ENCODE measurements at places on chromosomes 12 and 14.
A peak's percentile ranks its signal among the peaks of the same experiment; 100 is the strongest.

GRCh38 chr12:65204886-65205525, 35.6 kb downstream of the LEMD3 start:
- DNase-seq = no peak

DNA sequence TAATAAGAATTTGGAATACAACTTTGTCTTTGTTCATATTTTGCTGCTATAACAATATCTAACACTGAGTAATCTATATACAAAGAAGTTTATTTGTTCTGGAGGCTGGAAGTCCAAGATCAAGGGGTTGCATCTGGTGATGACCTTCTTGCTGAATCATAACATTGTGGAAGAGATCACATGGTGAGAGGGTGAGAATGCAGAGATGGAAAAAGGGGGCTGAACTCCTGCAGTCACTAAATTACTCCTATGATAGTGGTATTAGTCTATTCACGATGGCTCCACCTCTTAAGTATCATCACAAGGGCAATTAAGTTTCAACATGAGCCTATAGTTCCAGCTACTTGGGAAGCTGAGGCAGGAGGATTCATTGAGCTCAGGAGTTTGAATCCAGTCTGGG, 4.5 kb upstream of the AKAP6 start:
- DNase-seq = no peak

GRCh38 chr14:70906793-70907175, 475 bp upstream of the PCNX1 start:
- no peak for DNase-seq

GRCh38 chr14:68386446-68386845, 406.4 kb downstream of the ZFP36L1 start:
- no peak for DNase-seq

DNA sequence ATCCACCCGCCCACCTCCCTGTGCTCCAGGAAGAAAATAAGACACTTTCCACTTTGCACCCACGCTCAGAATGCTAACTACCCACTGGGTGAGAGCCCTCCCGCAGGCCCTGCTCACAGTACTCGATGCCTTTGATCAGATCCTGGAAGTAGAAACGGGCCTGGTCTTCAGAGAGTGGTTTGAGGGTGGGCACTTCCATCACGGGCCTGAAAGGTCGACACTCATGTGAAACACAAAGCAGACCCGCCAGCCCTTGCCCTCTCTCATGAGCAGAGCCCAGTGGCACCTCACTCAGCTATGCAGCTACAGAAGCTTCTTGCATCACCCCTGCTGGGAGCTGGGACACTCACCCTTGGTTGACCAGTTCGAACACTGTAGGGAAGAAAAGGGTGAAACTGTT, 41.1 kb downstream of the CAMKK2 start:
- no peak for DNase-seq

DNA sequence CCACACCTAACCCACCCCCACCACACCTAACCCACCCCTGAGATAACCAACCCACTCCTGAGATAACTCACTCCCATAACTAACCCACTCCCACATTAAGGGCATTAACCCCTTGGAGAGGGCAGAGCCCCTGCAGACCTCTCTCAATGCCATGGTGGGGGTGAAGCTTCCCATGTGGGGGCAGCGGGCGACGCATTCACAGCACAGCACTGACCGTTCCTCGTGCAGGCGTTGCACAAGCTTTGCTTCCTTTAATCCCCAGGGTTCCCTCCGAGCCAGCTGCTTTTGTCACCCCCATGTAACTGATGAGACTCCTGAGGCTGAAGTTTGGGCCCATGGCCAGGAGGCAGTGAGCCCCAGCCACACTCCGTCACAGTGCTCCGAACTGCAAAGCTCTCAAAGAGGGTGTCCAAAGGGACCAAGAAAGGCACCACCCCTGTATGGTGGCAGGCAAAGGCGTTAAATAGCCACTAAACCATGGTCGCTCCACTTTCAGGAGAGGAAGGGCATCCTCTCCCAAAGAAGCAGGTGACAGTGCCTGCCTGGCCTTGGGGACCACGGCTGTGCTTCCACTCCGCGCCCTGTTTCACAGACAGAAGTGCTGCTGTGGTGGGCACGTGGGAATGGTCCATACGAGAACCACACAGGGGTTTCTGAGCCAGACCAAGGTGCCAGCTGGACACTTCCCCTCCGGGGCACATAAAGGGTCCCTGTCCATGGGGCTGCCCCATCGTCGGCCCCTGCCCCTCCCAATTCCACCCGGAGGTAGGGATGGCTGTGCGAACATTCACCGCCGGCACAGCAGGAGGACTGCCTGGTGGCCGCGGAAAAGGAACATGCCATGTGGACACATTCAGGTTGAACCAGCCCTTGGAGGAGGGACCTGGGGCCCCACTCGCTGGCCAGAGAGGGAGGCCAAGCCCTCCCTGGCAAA, 28.3 kb downstream of the GALNT9 start:
- no peak for DNase-seq

DNA sequence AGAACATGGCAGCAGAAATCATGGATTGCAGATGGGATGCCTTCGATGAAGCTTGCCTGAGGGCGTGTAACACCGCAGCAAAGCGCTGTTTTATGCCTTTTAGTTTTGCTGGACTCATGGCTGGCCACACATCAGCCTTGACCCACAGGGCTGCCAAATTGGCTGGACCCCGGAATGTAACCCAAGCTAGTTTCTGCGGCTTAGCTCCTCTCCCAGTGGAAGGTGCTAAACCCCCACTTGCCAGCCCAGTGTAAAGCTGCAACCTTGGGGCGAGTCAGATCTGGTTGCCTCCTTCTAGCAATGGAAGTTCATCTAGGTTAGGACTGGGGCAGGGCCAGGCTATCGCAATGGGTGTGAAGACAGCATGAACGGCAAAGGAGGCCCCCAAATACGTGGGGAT, 38.3 kb downstream of the MEG3 start:
- DNase-seq = no peak

- DNase-seq = no peak
These were observed 173.8 kb upstream of the MIS18BP1 start for GRCh38 chr14:45426685-45427282.

DNA sequence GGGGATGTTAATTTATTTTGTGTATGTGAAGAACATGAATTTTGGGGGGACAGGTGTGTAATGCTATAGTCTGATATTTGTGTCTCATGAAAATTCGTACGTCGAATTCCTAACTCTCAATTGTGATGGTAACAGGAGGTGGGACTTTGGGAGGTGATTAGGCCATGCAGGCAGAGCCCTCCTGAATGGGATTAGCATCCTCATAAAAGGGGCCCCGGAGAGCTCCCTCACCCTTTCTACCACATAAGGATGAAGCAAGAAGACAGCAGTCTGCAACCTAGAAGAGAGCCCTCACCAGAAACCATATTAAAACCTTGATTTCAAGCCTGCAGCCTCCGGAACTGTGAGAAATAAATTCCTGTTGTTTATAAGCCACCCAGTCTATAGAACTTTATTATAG, 165.4 kb downstream of the MDGA2 start:
- no peak for DNase-seq

DNA sequence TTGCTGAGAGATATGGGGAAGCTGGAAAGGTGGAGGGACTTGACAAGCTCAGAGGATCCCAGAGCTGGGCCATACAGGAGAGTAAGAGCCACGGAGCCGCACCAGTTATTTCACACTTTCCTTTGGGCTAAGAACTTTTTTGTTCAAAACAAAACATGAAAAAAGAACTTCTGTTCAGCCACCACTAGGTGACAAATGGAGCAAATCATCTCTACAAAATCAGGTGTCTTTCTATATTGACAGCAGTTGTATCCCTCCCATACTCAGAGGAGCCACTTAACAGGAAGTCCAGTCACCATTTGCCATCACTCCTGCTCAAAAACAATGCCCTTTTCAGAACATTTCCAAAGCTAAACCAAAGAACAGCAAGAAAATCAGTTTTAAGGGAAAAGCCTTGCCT, 70.3 kb upstream of the DBX2 start:
- no peak for DNase-seq

DNA sequence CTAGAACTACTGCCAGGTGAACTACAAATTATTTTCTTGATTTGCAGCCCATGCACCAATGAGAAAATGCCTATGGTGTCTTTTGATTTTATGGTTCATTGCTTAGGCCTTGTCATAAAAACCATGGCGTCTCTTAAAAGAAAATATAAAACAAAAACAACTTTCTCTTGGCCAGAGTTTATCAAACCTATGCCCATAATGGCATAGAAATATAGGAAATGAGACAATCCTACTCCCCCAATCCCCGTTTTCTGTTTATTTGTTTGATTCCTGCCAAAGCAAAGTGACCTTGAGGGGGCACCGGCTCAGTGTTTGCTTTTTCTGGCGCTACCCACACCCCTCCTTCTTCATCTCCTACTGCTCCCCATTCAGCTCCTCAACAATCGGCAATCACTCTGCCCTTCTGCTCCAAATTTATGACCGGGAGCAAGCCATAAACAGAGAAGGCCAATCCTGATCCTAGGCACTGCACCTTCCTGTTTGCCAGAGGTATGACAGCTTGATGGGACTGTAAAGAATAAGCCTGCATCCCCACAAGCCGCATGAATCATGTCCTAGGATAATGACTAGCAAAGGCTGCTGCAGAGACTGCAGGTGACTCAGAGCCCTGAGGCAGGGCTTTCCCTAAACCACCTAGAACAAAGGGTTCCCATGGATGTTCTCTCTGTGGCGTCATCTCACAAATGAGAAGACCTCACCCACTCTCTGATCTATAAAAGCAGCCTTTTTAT, 874.9 kb downstream of the NRXN3 start:
- DNase-seq = no peak

- DNase-seq = no peak
These were observed 67.2 kb downstream of the GLT1D1 start for GRCh38 chr12:128920468-128920867.

GRCh38 chr14:106141242-106142220, 615.1 kb downstream of the TMEM121 start:
- DNase-seq = peak; percentile 56
